ENCODE measurements at places on chromosomes 6 and 20.

- H3K27me3 ChIP-seq: no peaks in the 10 kb centered on the region
- H3K36me3 ChIP-seq: no peaks in the 10 kb centered on the region
- no peak overlapping the region for H3K27ac ChIP-seq
- no peaks in the 10 kb centered on the region for H3K4me1 ChIP-seq
Observed at GRCh38 chr6:124872361-124873065, 89.7 kb upstream of the RNF217 start.

DNA sequence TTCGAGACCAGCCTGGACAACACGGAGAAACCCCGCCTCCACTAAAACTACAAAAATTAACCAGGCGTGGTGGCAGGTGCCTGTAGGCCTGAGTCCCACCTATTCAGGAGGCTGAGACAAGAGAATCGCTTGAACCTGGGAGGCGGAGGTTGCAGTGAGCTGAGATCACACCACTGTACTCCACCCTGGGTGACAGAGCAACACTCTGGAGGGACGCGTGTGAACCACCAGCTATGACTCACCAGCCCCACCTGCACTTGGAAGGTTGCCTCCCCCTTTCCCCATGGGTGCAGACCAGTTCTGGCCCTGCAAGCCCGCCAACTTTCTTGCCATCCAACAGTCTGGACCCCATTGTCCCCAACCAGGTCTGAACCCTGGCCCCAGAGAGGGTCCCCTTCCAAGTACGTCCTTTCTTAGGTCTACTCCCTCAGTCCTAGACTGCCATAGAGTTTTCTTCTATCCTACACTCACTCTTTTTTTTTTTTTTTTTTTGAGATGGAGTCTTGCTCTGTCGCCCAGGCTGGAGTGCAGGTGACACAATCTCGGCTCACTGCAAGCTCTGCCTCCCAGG is 29.2 kb downstream of the ATP9A start:
- H3K27me3 ChIP-seq: peaks cover 10% of the 10 kb centered on the region
- no peak overlapping the region for H3K4me3 ChIP-seq
- no peaks in the 10 kb centered on the region for H3K4me1 ChIP-seq
- ATAC-seq: no peak
- no peaks in the 10 kb centered on the region for H3K36me3 ChIP-seq
- H3K27ac ChIP-seq: no peak overlapping the region

GRCh38 chr6:25326126-25326525 is 47.0 kb downstream of the CARMIL1 start:
- no peak overlapping the region for H3K27ac ChIP-seq
- H3K4me3 ChIP-seq: no peak overlapping the region
- H3K27me3 ChIP-seq: no peaks in the 10 kb centered on the region
- H3K36me3 ChIP-seq: no peaks in the 10 kb centered on the region
- H3K4me1 ChIP-seq: no peaks in the 10 kb centered on the region

- no peaks in the 10 kb centered on the region for H3K4me1 ChIP-seq
- no peak for ATAC-seq
- H3K4me3 ChIP-seq: no peak overlapping the region
- H3K27ac ChIP-seq: no peak overlapping the region
Observed at GRCh38 chr6:74892091-74892490, 313.8 kb downstream of the COL12A1 start.

DNA sequence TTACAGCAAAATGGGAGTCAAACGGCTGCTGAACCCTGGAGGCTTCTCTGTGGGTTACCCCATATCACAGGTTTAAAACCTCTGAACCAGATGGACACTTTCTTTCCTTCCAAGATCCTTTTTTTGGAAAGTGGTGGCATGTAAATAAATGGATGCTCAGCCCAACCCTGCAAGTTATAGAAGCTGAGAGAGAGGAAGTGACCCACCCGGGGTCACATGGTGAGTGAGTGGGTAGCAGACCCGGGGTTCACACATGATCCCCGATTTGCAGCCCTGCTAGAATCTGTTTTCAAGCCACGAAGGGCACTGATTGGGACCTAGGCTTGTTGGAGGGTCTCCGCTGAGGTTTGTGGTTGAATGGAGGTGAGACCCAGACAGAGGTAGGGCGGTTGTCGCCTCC is 32.0 kb downstream of the SIRPA start:
- peaks cover 86% of the 10 kb centered on the region for H3K36me3 ChIP-seq
- H3K4me1 ChIP-seq: peaks cover 48% of the 10 kb centered on the region
- no peaks in the 10 kb centered on the region for H3K27me3 ChIP-seq
- H3K4me3 ChIP-seq: no peak overlapping the region
- no peak for ATAC-seq
- no peak overlapping the region for H3K27ac ChIP-seq

GRCh38 chr6:62393608-62394007 is 107.6 kb upstream of the KHDRBS2 start:
- H3K4me1 ChIP-seq: peaks cover 20% of the 10 kb centered on the region
- no peak for ATAC-seq
- no peak overlapping the region for H3K27ac ChIP-seq

DNA sequence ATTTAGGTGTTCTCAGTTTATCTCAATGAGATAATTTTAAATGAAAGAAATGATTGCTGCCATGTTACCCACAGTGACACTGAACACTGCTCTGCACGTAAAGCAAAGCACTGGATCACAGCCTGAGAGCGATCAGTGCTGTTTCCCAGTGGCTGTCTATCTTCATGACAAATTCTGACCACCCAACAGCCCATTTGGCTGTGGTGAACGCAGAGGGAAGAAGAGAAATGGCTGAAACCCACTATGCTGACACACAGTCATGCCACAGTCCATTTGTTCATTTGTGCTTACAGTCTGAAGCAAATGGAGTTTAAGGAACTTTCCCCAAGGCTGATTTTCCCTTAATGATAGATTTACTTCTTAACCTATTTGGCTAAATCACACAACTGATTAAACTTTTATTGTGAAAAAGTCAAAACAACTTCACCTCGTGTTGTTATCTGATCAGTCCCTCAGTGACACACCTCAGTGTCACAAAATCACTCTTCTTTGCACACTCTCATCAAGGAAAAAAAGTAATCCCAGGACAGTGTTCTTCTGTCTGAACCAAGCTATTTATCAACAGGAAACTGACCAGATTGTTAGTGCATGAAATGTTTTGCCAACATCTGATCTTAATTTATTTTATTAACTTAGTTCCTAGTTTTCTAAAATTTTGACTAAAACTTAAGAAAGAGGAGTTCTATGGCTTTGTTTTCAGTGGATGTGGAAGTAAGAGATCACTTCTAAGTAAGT is 225.1 kb downstream of the TBX18 start:
- no peak overlapping the region for H3K27ac ChIP-seq
- no peak for ATAC-seq
- H3K27me3 ChIP-seq: no peaks in the 10 kb centered on the region
- no peak overlapping the region for H3K4me3 ChIP-seq

- peaks cover 63% of the 10 kb centered on the region for H3K4me1 ChIP-seq
- no peak overlapping the region for H3K4me3 ChIP-seq
- no peak for ATAC-seq
- peaks cover 52% of the 10 kb centered on the region for H3K36me3 ChIP-seq
Observed at GRCh38 chr20:46356195-46357029, 48.1 kb upstream of the CDH22 start.

GRCh38 chr6:87993356-87993755 is 54.3 kb upstream of the SPACA1 start:
- H3K4me1 ChIP-seq: no peaks in the 10 kb centered on the region
- H3K36me3 ChIP-seq: peaks cover 5% of the 10 kb centered on the region
- H3K4me3 ChIP-seq: no peak overlapping the region
- H3K27me3 ChIP-seq: no peaks in the 10 kb centered on the region
- H3K27ac ChIP-seq: no peak overlapping the region

DNA sequence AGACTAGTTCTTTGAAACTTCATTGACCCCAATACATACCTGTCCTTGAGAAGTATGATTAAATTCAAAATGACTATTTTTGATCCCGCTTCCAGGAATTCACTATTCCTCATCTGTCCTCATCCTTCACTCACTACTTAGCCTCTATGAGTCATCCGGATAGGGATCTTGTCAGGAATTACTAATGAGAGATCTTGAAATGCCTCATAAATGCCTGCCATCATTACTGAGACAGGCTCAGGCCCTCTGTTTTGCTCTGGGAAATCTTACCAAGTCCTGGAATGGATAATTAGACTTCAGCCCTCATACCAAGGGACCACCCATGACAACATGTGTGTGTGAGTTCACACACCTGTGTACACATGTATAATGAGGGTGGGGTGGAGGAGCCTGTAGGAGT is 2.8 kb upstream of the CYP24A1 start:
- ATAC-seq: no peak
- no peak overlapping the region for H3K4me3 ChIP-seq
- no peak overlapping the region for H3K27ac ChIP-seq
- no peaks in the 10 kb centered on the region for H3K36me3 ChIP-seq
- H3K4me1 ChIP-seq: peaks cover 20% of the 10 kb centered on the region

GRCh38 chr6:107962723-107963122 is 4.7 kb upstream of the SEC63 start:
- no peaks in the 10 kb centered on the region for H3K4me1 ChIP-seq
- H3K27ac ChIP-seq: no peak overlapping the region
- no peak for ATAC-seq
- H3K36me3 ChIP-seq: no peaks in the 10 kb centered on the region
